ENCODE measurements at places on chromosomes 6 and 20.

GRCh38 chr6:111119571-111120329 lies 32.4 kb downstream of the SLC16A10 start:
- DNase-seq: no peak

DNA sequence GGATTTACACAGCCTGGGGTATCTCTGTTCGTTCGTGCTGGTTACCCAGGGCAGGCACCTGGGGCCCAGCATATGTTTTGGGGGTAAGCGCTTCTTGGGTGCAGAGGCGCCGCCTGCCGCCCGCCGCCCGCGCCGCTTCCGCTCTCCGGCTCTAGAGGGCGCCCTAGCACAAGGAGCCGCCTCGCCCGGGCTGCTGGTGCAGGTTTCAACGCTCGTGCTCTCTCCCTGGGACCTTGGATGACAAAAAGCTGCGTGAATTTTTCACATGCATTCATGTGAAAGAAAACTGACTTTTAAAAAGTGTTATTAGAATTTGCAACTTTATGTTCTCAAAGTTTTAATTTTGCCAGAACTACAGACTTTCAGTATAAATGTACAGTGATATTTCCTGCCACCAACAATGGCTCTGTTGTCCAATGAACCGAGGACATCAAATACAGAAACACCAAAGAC lies 32.5 kb downstream of the PRR18 start:
- peak; percentile 63 for DNase-seq

- DNase-seq: no peak
Measured at GRCh38 chr6:37988696-37989095, 169.2 kb downstream of the ZFAND3 start.

DNA sequence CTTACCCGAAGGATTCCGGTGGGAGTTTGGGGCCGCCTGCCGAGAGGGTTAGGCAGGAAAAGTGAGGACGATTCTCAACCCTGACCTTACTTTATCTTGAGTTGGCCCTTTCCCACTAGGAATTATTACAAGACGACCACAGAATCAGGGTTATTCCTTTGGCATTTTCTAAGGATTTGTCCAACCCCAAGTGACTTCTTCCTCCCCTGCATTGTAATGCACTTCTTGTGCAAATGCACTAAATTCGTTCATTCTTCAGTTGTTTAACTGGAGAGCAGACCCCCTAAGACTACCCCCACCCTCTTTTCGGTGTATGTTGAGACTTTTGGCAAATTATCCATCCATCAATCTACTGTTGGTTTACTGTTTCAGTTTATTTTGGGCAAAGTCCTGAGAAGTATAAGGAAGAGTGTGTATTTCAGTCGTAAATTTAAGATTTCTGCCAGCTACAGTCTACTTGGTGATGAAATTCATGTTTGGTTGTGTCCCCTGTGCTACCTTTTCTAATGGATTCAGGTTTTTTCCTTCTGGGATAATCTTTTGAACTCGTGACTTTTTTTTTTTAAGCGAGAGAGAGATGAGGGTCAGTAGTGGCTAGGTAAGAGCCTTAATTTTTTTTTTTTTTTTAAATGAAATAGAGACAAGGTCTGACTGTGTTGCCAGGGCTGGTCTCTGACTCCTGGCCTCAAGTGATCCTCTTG lies 611 bp upstream of the TMEM217 start:
- no peak for DNase-seq

DNA sequence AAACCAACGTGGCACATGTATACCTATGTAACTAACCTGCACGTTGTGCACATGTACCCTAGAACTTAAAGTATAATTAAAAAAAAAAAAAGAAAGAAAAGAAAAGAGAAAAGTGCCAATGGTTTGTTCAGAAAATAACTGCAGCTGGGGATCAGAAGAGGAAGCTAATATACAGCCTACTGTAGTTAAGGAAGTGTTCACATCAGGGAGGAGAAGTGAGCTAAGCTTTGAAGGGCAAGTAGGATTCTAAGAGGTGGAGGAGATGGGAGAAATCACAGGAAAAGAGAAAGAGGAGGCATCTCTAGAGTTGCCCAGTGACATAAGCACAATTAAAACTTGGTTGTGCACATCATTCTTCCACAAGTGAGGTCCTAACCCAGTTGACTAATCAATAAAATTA lies 214.4 kb upstream of the DTNBP1 start:
- DNase-seq: no peak

- DNase-seq: no peak
Measured at GRCh38 chr6:75397171-75397570, 96.4 kb downstream of the FILIP1 start.

DNA sequence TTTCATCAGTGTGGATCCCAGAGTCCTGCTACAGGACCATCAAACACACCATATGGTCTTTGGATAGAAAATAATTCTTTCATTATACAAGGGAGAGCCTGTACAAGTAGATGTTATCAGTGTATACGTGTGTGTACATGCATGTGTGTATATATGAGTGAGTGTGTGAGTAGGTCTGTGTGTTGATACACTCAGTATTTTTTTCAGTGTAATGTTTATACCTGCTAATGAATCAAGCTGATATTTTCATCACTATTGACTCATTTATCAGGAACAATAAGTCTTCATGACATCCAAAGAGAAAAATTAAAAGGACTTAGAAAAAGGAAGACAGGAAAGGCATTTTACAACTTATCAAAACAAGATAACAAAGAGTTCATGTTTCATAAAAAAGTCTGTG lies 66.5 kb downstream of the EPM2A start:
- DNase-seq: no peak

GRCh38 chr20:25308671-25309394 lies 60.9 kb downstream of the PYGB start:
- DNase-seq: no peak

- no peak for DNase-seq
Measured at GRCh38 chr6:155454008-155454407, 1.6 kb downstream of the NOX3 start.

- DNase-seq: peak; percentile 52
Measured at GRCh38 chr6:119566546-119567260, 217.1 kb upstream of the MAN1A1 start.

- DNase-seq: no peak
Measured at GRCh38 chr20:36310215-36310981, 4.3 kb downstream of the DLGAP4 start.

DNA sequence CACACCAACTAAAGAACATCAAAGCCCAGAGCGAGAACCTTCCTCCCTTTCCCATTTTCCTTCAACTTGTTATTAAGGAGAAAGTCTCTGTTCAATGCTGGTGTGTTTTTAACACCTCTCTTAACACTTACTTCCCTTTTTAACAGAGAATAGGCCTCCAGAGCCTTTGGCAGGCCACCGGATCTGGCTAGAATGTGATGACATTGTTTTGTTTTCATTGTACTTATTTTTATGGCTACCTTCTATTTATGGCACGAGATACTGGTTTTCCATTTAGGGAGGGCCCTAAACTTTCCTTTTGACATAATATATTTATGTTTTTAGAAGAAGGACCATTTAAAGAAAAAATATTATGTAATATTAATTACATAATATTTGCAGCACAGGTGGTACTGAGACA lies 21.6 kb downstream of the TCF15 start:
- DNase-seq: no peak

DNA sequence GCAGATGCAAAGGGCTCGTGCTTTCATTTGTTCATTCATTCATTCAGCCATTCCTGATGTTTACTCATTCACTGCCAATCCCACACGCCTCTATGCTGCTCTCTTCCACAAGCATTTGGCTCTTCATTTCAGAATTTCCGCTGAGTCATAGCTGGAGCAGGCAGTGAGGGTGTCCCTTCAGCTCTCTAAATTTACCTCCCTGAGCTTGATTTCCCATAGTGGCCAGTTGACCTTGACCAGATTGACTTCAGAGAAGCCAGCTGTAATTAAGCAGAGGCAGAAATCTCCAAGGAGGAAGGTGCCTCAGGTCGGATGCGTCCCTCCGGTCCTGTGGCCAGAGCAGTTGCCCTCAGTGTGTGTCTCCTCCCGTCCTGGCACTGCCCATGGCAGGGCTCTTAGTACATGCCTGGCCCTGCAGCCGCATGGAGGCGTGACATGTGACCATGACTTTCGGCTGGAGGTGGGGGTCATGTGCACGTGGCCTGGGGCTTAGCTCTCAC lies 267.2 kb upstream of the ECI2 start:
- no peak for DNase-seq

- DNase-seq: no peak
Measured at GRCh38 chr6:109373331-109373730, 8.9 kb downstream of the CD164 start.

- peak; percentile 25 for DNase-seq
Measured at GRCh38 chr20:49567421-49568277, at the start of gene PTGIS. Gene PTGIS (minus strand): TSS chr20:49568137. CDS start chr20:49568116, 21 bp downstream.

DNA sequence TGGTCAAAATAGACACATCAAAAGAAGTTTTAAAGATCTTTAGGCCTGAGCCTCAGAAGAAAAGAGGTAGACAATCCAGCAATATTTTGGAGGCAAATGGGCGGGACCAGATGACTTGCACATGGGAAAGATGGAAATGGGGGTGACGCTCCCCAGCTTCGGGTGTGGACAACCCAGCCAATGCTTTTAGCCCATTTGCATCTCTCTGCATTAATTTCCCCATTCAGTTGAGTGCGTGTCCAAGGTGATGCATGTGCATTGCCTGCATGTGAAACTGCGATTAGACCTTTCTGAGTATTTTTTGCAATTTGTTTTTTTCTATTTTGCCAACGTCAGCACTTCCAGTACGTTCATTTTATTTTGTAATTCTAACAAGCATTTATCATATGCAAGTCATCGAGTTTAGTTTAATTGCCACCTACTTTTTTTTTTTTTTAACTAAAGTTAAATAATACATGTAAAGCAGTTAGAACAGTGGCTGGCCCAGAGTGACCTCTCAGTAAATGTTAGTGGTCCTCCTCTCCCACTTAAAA lies 24.2 kb downstream of the PDRG1 start:
- DNase-seq: no peak

GRCh38 chr6:122484760-122485159 lies 13.2 kb upstream of the SERINC1 start:
- no peak for DNase-seq

- no peak for DNase-seq
Measured at GRCh38 chr20:44104798-44105517, 82.0 kb downstream of the JPH2 start.

DNA sequence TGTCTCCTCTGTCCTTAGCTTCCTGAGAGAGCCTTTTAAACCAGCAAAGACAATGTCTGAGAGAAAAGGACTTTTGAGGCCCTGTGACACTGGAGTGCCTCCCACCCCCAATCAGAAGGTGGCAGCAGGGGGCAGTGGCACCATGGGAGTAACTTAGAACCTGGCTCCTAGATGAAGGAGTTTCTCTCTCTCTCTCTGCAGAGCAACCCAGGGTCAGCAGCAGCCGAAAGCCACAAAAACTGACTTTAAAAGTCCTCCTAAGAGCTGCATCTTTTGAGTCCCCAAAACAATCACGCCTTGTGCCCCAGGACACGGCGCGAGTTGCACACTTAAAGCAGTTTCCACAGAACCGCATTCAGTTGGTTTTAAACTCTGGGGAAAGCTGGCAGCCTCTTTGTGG lies 5.3 kb upstream of the TCP11 start:
- peak; percentile 84 for DNase-seq

DNA sequence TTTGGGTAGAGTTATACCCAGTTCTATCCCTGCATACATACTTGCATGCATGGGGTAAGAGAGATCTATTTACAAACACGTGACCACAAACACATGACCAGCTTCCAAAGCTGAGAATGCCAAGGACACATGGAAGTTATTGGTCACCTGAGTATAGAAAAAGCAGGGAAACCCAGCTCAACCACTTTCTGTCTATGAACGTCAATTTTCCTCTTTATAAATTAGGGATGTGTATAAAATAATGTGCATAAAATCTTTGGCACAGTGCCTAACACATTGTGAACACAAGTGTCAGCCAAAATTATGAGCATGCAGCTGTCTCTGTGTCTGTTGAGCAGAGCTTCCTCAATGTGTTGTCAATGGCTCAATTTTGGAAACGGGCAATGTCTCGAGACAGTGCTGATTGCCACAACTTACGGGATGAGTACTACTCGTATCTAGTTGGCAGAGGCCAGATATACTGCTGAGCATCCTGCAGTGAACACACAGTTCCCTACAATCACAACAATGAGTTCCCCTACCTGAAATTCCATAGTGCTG lies 44.9 kb downstream of the TPD52L1 start:
- no peak for DNase-seq

DNA sequence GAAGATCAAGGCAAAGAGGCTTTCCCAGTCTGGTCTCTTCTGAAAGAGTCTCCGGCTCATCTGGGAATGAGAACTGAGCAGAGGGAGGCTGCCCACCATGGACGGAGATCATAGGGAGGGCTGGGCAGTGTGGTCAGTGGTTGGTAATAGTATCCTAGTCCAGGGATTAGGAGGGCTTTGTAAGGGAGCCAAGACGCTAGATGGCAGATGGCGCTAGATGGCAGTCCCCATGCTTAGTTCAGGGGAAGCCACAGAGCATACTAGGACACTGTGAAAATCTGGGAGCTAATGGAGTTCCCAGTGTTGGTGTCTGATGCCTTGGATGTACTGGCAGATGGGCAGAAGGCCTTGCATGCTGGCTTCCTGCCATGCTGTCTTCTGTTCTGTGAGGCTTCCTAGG lies 21.7 kb upstream of the DAAM2 start:
- peak; percentile 81 for DNase-seq

- no peak for DNase-seq
Measured at GRCh38 chr6:43922426-43923375, 152.7 kb downstream of the VEGFA start.

DNA sequence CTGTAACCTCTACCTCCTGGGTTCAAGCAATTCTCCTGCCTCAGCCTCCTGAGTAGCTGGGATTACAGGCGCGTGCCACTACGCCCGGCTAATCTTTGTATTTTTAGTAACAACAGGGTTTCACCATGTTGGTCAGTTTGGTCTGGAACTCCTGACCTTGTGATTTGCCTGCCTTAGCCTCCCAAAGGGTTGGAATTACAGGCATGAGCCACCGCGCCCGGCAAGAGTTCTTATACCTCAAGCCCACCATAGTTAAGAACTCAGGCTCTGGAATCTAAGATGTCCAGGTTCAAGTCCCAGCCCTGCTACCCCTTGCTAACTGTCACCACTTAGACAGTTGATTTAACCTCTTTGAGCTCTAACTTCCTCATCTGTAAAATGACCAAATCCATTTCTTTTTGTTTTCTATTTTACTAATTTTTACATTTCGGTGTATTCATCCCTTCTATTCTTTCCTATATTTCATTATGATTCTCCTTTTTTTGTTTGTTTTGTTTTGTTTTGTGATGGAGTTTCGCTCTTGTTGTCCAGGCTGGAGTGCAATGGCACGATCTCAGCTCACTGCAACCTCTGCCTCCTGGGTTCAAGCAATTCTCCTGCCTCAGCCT lies 104.8 kb upstream of the ZNF217 start:
- no peak for DNase-seq
